SJSA1 (cell line): ENCODE measurements at places on chromosomes 3 and 15. TPM values are rescaled to one million over a fixed set of nuclear protein-coding genes. Genes with fewer than 3 reads are reported as not detected.

DNA sequence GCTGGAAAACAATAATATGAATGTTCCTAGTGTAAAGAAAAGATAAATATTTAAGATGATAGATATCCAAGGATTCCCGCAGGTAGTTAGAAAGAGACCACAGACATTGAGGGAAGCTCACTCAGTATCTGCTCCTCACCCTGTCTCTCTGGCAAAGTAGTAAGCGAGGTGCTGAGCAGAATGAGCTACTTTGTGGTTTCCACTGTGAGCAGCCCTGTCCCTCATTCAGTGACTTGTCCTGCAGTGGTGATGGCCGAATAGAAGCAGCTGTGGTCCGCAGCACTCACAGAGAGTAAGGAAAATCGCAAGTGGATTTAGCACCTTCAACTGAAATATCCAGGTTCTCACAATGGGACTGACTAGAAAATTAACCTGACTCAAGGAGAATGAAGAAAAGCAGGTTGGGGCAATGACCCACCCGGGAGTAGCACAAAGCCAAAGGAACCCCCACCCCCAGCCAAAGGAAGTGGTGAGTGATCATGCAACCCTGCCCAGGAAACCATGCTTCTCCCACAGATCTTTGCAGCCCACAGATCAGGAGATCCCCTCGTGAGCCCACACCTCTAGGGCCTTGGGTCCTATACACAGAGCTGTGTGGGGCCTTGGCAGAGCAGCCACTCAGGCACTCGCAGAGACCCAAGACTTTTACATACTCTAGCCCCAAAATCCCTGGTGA, 21.8 kb upstream of the SLC25A38 start:
- DNase-seq = no peak

- no peak for DNase-seq
Measured at GRCh38 chr3:123405021-123405420, 43.9 kb downstream of the ADCY5 start.

DNA sequence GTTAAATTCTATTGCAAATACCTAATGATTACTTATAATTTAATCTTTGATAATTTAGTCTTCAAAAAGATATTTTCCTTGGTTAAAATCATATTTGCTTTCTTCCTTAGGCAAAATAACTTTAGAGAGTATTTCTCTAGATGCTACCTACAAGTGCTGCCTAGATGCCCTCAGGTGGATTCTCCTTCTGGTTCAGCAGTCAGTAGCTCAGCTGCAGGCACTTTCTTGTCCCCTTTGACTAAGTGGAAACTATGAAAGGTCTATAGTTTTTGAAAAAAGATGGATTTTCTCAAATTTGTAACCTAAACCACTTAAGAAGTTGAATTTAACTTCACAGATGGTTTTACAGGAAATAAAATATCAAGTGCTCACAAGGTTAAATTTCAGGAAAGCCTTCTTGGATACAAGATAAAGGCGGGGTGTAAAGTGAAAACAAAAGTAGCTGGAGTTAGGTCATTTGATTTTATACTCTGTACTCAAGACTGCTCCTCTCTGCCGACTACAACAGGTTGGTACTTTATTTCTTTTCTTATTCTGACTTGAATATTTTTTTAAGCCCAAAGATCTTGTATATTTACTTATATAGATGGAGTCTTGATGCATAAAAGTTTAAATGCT, at the start of gene ACKR4:
Gene ACKR4, plus strand, starts transcription at position 455 of the 618 bp plus-strand sequence. CDS start 3,128 bp downstream, outside the sequence.
- DNase-seq = no peak

DNA sequence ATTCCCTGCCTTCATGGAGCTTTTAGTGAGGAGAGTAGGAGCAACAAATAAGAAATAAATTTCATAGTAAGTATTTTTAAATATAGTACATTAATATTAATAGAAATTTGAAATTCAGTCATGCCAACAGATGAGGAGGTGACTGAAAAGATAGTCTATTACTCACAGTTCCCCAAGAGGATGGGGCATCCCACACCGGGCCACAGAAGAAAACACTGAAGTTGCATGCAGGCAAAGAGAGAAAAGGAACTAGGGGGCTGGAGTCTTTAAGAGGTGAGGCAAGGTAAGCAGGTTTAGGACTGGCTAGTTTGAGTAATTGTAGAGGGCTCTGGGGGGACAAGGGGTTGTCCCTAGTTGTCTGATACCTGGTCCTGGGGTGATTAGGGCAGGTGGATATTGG, 120.1 kb upstream of the UMPS start:
- no peak for DNase-seq

The SEMA6D gene
- 2.3 and 3.7 TPM in 2 replicates for total RNA-seq

GRCh38 chr3:193132964-193133363, 108.1 kb upstream of the PLAAT1 start:
- no peak for DNase-seq

GRCh38 chr3:192914848-192915247, 2.8 kb downstream of the MB21D2 start:
- DNase-seq = no peak

The CD200 gene
- total RNA-seq = not detected in 2 replicates

- DNase-seq = no peak
Measured at GRCh38 chr15:88894819-88895767, at the start of gene HAPLN3. Gene HAPLN3, minus strand, starts transcription at chr15:88895544. Its CDS starts 8,246 bp downstream, at chr15:88887298.

The ECE2 gene
- total RNA-seq = not detected in 2 replicates

DNA sequence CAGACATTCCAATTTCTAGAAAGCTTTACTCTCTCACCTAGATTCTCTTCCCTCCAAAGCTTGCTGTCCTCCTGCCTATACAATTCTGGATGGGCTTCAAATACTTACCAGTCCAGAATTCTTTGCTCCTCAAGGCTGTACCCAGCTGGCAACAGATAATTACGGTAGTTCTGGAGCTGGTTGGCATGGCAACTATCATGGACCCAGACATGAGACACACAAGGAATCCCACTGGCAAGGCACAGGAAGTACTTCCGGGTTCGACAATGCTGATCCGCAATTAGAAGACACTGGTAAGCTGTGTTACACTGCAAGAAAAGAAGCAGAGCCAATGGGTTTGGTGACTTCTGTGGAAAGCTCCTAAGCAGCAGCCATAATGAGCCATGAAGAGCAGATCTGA, 37.9 kb downstream of the TUBGCP4 start:
- no peak for DNase-seq

DNA sequence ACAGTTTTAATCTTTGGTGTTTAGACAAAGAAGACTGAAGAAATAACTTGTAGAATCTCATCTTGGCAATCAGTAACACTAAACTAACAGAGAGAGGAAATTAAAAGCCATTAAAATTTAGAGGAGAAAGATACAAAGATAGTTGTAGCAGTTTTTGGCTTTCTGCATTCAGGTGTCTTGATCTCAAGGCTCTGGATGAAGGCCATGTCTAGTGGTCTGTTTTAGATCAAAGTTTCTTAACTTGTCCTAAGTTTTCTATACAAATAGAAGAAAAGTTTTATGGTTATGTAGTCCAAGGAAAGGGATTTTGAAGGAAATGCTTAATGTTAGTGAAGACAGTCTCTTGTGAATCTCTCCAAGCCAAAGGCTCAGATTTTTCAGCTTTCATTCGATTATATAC, 222.9 kb downstream of the BCHE start:
- no peak for DNase-seq

The PLA2G4D gene
- total RNA-seq = not detected in 2 replicates

DNA sequence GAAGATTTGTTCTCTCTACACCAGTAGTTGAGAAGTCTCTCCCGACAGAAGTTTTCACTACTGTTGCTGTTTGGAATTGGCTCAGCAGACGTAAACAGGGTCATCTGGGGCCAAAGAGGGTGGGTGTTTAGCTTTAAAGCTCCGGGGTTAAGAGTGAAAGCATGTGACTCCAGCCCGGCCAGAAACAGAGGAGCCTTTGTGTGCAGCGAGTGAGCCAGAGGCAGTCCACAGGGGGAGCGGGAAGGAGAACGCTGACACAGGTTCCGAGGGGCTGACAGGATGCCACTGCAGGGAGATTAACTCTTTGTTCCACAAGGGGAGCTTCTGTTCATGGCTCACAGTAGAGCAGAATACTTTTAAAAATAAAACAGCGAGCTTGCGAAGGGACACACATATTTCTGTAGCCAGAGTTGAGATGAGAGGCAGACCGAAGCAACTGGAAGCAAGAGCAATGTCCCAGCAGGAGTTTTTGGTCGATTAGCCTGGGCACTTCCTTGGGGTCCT, 26.9 kb downstream of the BMF start:
- DNase-seq = peak; percentile 62
